ENCODE measurements at places on chromosomes 6 and 20.

DNA sequence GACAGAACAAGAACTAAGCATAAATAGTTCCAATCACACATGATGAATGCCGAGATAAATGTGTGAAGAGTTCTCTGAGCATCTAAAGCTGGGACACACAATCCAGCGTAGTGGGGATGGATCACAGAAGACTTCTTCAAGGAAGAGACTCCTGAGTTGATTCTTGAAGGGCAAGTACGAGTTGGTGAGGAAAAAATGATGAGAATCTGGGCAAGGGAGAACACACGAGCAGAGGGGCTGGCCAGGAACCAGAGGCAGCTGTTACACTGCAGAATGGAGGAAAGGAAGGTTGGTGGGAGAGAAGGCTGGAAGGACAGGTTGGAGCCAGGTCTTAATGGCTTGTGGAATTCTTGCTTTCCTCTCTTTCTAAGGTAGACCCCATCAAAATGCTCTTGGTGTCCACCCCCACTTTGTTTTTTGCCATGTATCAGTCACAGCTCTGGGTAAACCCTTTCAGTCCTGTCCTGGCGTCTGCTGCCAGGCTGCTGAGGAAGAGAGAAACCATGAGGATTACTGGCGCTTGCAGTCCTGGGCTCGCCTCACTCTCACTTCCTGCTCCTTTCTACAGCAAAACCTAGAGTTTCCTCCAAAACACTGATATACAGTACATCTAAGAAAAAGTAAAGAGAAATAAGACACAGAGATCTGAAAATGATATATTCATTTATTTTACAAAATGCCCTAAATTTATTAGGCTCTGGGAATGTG is 127.6 kb upstream of the FAM184A start:
- no peak for DNase-seq

DNA sequence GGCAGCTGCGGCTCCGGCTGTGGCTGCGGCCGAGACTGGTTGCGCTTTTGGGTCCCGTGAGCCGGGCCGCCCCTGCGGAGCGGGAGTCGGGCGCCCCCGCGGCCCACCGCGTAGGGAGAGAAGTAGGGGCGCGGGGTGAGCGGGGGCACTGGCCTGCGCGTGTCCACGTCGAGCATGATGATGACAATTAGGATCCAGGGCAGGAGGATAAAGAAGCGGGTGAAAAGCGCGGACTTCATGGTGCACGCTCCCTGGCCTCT is 739 bp downstream of the B3GAT2 start:
- no peak for DNase-seq

DNA sequence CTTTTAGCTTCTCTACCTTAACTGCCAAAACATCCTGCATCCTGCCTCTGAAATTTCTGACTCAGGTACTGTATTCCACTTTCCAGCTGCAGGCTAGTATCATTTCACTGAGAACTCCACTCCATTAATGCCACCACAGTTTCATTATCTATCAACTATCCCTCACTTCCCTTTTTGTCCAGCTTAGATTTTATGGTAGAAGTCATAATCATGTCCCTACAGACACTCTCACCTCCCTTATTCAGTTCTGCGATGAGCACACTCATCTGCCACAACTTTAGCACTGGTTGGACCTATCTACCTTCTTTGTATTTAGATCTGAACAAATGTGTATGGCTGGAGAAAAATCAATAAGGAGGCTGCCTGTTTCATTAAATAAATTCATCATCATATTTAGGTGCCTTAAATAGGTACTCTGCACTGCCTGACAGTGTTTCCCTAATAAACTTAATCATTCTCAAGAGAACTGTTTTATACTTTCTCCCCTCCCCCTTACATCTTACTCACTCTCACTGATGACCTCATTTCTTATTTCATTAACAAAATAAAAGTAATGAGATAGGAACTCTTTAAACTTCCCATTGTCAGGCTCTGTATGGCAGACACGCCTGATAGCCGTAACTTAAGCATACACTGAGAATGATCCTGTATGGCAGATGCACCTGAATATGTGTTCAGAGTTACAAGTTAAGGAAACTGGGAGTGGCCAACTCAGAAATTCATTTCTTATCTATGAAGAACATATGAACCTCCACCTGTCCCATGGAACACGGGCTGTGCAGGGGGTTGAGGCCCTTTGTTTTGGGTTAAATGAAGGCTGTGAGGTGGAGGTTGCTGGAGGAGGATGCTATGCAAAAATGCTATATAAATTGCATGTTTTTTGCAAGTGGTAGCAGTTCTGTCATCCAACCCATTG is 95.3 kb upstream of the MAN1A1 start:
- no peak for DNase-seq

DNA sequence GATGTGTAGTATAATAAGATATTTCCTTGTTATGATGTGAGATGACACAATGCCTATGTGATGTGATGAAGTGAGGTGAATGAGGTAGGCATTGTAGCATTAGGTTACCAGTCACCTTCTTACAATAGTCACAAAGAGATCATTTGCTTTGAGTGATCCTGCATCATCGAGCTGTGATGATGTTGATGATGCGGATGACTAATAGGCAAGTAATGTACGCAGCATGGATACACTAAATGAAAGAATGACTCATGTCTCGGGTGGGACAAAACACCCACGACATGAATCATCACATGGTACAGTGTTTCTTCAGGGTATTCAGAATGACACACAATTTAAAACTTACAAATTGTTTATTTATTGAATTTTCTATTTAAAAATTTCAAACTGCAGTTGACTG is 806.3 kb upstream of the GJE1 start:
- no peak for DNase-seq
